Left renal cortex interstitium (tissue), 4 donors: ENCODE measurements at places on chromosomes 1 and 21. TPM values are rescaled to one million over a fixed set of nuclear protein-coding genes. Genes with fewer than 3 reads are reported as not detected.

- no peak for DNase-seq
Measured at GRCh38 chr1:83011265-83011664, 987.7 kb downstream of the TTLL7 start.

The CD101 gene
- polyA plus RNA-seq = 2.1 TPM

- no peak for DNase-seq
Measured at GRCh38 chr1:19668888-19669287, 4.2 kb downstream of the HTR6 start.

The GIPC2 gene
- polyA plus RNA-seq = 18.5 TPM

DNA sequence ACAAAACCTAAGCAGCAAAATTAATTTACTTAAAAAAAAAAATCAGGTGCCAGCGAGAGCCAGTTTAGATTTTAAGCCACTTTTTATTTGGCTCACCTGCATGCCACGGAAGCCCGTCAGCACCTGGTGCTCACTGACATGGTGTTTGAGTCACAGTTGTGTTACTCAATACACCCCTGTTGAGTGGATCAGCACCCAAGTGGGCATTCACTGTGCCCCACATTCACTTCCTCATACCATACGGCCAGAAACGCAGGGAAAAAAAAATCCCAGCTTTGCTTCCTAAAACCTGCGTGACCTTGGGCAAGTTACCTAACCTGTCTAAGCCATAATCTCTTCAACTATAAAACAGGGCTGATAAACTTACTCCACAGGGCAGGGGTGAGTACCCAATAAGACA lies 42.8 kb upstream of the SIM2 start:
- no peak for DNase-seq

DNA sequence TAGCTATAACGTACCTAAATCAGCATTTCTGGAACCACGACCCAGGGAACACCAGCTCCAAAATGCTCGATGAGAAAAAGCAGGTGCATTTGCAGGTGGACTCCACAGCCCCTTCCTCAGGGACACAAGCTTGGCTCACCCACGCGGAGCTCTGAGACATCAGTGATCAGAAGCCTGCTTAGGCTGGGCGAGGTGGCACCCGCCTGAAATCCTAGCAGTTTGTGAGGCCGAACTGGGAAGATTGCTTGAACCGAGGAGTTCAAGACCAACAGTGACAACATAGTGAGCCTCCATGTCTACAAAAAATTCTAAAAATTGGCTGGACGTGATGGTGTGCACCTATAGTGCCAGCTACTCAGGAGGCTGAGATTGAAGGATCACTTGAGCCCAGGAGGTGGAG lies 2.5 kb upstream of the TSPEAR start:
- DNase-seq = no peak

GRCh38 chr1:42674682-42675081 lies 7.5 kb upstream of the YBX1 start:
- no peak for DNase-seq

DNA sequence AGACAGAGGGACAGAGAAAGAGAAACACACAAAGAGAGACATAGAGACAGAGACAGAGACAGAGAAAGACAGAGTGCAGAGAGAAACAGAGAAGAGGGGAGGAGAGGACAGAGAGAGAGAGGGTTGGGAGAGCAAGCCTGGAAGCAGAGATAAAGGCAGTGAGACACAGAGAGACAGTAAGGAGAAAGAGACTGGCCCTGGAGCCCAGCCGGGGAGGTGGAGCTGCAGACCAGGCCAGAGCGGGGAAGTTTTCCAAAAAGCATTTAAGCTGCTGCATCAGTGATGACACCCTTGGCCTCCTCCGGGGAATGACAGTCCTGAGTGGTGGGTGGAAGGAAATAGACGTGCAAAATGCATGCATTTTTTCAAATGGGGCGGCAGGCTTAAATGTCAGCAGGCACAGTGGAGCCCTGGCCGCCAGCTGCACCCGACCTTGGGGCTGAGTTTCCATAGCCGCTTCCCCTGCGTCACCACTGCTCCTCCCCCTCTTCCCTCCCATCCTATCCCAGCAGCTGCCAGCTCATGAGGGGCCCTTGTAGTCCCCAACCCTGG lies 95.4 kb upstream of the KLHDC7A start:
- no peak for DNase-seq

GRCh38 chr1:234140388-234140787 lies 232.9 kb upstream of the COA6 start:
- no peak for DNase-seq

GRCh38 chr1:56838759-56839158 lies 15.8 kb upstream of the C8A start:
- DNase-seq = no peak

DNA sequence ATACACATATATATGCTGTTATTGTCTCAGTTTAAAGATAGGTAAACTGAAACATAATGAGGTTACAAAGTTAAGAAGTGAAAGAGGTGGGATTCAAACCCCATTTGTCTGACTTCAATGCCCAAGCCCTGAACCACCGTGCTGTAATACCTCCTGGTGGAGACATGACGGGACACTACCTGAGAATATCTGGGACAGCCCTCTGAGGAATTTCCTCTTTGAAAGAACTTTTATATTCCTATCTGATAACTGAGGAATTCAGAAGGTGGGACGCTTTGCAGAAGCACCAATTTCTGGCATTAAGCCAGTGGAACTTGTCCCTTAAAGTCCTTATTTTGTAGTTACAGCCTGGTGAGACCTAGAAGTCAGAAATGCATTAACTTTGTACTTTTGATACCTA lies 32.1 kb upstream of the FASLG start:
- no peak for DNase-seq

- no peak for DNase-seq
Measured at GRCh38 chr1:14599183-14599791, 802 bp downstream of the KAZN start.

- DNase-seq = no peak
Measured at GRCh38 chr1:59391212-59392179, 94.6 kb downstream of the FGGY start.

- no peak for DNase-seq
Measured at GRCh38 chr1:219568733-219569132, 44.2 kb downstream of the ZC3H11B start.

GRCh38 chr1:248871837-248872401 lies 13.0 kb upstream of the ZNF692 start:
- no peak for DNase-seq

- DNase-seq = no peak
Measured at GRCh38 chr1:168234846-168235547, 9.2 kb downstream of the SFT2D2 start.

- no peak for DNase-seq
Measured at GRCh38 chr1:215887627-215888026, 320.5 kb downstream of the KCTD3 start.

The CAMSAP2 gene
- polyA plus RNA-seq = 34.7 TPM

DNA sequence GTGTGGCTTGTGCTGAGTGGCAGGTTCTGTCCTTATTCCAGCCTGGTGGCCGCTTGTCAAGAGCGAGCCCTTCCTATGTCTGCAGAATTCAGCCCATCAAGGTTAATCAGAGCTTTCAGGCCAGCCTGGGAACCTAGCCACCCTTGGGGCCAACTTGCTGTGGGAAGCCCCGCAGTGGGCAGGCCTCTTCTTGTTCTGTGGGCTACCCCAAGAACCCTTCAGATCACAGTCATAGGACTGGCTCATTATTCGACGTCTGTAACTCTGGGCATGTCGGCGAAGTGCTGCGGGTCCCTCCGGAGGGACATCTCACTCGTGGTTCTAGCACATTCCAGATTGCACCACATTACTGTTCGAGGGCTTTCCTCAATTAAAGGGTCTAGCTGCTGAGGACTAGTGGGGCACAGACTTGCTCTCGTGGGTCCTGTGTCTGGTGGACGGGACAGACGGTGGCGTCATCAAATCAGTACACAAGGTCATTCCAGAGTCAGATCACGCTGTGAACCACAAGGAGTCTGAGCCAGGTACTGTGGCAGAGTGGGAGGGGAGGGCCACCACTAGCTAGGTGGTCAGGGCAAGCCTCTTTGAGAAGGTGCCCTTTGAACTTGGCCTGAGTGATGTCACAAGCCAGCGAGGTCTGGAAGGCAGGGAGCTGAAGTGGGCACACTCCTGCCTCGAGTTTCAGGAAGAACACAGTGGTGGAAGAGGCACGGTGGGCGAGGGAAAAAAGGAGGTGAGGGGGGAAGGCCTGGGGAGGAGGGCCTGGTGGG lies 20.3 kb upstream of the TNFRSF1B start:
- no peak for DNase-seq

The FYB2 gene
- polyA plus RNA-seq = 0.70 TPM

GRCh38 chr21:14533499-14534428 lies 12.4 kb downstream of the SAMSN1 start:
- no peak for DNase-seq

GRCh38 chr1:150256198-150256553 lies 1.4 kb upstream of the CA14 start:
- no peak for DNase-seq

The NBPF6 gene
- not detected for polyA plus RNA-seq

- DNase-seq = no peak
Measured at GRCh38 chr21:44391345-44392091, 38.1 kb downstream of the TRPM2 start.

The CLEC20A gene
- polyA plus RNA-seq = 0.30 TPM

GRCh38 chr1:200905411-200906052 lies 10.8 kb downstream of the INAVA start:
- DNase-seq = no peak

DNA sequence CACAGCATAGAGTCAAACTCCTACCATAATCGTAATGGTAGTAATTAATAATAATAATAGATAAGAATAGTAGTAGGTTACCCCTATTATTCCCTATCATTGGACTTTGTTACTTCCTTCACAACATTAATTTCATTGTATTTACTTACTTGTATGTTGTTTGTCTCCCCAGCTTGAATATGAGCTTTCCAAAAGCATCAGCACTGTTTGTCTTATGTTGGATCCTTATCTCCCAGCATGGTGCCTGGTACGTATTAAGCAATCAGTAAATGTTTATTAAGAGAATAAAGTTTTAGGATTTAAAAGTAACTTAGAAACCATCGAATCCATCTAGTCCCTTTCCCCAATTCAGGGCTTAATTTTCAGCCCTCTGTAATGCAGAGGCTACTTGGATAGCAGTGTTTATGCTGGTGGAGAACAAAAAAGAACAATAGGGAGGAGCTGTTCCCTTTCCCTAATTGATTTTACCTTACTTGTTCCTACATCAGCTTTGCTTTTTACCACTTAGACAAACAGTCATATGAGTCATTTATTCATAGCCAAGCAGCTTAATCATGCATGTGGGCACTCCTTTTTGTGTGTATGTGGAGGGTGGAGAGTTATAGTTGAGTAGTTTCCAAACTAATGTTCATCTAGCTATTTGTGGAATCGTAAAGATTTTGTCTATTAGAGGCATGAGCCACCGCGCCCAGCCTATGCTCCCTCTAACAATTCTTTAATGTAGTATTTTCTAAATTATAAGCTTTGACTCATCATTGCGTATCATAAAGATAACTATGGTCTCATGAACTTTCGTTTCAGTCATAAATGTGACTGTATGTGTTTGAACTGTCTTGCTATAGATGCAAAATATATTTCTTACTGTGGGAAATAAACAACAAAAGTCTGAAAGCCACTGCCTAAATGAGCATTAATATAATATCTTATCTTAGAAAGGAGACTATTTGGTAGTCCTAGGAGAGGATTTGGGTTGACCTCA lies 20.9 kb upstream of the DR1 start:
- DNase-seq = no peak

DNA sequence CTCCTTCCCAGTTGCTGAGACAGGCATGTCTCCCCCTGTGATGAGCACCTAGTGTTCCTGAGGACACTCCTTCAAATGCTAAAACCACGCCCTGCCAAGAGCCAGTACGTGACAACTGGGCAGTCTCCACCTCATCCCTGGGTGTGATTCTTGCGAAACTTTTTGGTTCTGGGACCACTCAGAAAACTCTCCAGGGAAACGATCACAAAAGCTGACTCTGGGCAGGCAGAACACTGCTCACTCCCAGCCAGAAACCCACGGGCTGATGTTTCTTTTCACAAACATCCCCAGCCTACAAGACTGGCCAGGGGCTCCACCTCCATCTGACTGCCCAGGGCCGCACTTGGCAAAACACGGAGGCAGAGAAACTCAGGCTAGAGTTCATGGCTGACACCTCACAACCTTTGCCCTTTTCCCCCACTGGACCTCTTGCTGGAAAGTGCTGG lies 24.4 kb downstream of the DHRS3 start:
- no peak for DNase-seq

- no peak for DNase-seq
Measured at GRCh38 chr21:20207335-20207734, 790.9 kb upstream of the NCAM2 start.

The DYNLT5 gene
- polyA plus RNA-seq = 2.1 TPM

The SLC22A15 gene
- polyA plus RNA-seq = 4.0 TPM
